ENCODE measurements at places on chromosomes 6 and 20. TPM values are rescaled to one million over a fixed set of nuclear protein-coding genes. Genes with fewer than 3 reads are reported as not detected.

ZSCAN23 gene
- total RNA-seq = not detected

CALHM4 gene
- not detected for total RNA-seq

OR2H2 gene
- total RNA-seq = not detected

SALL4 gene
- total RNA-seq = 1.4 TPM

NFATC2 gene
- total RNA-seq = 6.8 TPM

SRSF12 gene
- 1.5 TPM for total RNA-seq

CYP39A1 gene
- total RNA-seq = 0.09 TPM

GPR6 gene
- total RNA-seq = not detected

ME1 gene
- 39.8 TPM for total RNA-seq

PAK5 gene
- total RNA-seq = not detected

DSP gene
- total RNA-seq = 32.3 TPM

PLEKHG1 gene
- total RNA-seq = 0.38 TPM

LY6G6D gene
- total RNA-seq = not detected

C6orf58 gene
- total RNA-seq = 0.15 TPM

Data from A549 treated with CORT108297 at 1 μM for 4 hours (cell line).